ENCODE measurements at places on chromosomes 1 and 21. TPM values are rescaled to one million over a fixed set of nuclear protein-coding genes. Genes with fewer than 3 reads are reported as not detected.
A peak's percentile ranks its signal among the peaks of the same experiment; 100 is the strongest.

GRCh38 chr1:223330466-223330865 lies 33.5 kb downstream of the SUSD4 start:
- DNase-seq: no peak

- peak; percentile 70 for DNase-seq
These were observed 9.3 kb downstream of the MAP3K6 start for GRCh38 chr1:27357281-27358037.

DNA sequence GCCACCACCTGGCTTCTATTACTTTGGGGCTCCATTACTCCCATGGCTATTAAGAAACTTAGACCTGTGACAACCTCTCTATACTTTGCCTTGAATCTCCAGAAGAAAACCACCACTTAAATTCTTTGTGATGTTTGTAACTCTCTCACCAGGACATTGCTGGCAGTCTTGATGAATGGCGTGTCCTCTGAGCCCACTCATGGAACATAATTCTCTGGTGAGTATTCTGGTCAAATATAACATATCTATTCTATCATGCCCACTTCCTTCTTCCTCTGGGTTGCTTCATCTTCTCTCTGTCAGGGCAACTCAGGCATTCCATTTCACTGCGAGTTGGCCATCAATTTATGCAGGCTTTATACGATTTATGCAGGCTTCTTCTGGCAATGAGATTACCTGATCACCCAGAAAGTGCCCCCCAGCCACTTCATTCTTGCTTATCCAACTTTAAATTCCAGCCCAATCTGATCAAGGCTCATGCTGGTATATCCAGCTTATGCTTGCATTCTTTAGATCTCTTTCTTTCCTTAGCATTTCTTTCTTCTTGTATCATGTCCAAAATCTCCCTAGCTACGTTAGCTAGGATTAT lies 112.0 kb upstream of the CHRM3 start:
- DNase-seq: no peak

DNA sequence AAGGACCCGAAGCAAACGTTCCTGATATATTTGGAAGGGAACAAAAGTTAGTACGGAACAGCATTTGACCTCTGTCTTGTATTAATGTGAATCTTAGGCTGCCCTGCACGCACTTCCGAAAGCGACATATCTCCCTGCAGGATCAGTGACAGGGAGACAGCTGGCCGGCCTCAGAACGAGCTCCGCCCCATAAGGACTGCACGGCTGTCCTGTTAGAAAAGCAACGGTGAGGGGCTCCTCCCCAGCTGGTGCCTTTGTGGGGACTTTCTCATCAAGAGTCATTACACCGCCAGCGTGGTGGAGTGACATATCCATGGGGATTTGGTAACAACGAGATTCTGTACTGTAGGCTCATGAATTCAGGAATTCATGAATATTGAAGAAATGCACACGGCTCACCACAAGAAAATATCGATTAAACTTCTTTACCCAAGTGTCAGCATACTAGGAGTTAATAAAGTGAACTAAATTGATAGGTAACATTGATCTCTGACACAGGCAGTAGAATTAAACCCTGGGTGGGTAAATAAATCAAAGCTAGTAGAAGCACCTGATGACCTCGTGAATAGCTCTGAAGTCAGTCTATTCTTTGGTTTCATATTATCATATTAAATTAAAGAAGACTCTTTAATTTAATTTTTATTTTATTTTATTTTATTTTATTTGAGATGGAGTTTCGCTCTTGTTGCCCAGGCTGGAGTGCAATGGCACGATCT lies 8.1 kb upstream of the GREM2 start:
- peak; percentile 72 for DNase-seq

DNA sequence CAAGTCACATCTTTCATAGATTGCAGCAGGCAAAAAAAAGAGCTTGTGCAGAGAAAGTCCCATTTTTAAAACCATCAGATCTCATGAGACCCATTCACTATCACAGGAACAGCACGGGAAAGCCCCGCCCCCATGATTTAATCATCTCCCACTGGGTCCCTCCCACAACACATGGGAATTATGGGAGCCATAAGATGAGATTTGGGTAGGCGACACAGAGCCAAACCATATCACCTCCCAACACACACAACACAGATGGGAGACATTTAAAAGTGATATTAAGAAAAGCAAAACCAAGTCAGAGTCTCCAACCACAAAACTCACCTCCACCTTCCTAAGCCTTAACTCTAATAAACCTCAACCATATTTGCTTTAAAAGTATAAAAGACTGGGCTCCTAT lies 61.5 kb upstream of the TIAM1 start:
- DNase-seq: no peak

MFAP2 gene
- total RNA-seq: 24.1 TPM

DNA sequence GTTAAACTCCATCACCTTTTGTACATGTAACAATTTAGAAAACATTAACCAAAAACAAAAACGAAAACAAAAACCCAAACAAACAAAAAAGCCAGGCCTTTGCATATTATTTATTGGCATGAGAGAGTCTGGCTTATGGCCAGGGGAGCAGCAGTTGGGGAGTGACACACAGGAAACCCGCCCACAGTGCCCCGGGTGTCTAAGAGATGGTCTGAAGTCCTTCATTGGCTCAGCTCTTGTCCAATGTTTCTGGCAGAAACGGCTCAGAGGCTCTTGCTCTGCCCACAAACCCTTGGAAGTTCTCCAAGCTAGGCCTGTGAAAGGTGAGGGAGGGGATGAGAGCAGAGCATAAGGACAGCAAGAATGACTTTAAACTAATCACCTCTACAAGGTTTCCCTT lies 131.5 kb downstream of the CNIH3 start:
- DNase-seq: peak; percentile 41

GRCh38 chr1:66618390-66618789 lies 84.4 kb downstream of the SGIP1 start:
- DNase-seq: no peak

DNA sequence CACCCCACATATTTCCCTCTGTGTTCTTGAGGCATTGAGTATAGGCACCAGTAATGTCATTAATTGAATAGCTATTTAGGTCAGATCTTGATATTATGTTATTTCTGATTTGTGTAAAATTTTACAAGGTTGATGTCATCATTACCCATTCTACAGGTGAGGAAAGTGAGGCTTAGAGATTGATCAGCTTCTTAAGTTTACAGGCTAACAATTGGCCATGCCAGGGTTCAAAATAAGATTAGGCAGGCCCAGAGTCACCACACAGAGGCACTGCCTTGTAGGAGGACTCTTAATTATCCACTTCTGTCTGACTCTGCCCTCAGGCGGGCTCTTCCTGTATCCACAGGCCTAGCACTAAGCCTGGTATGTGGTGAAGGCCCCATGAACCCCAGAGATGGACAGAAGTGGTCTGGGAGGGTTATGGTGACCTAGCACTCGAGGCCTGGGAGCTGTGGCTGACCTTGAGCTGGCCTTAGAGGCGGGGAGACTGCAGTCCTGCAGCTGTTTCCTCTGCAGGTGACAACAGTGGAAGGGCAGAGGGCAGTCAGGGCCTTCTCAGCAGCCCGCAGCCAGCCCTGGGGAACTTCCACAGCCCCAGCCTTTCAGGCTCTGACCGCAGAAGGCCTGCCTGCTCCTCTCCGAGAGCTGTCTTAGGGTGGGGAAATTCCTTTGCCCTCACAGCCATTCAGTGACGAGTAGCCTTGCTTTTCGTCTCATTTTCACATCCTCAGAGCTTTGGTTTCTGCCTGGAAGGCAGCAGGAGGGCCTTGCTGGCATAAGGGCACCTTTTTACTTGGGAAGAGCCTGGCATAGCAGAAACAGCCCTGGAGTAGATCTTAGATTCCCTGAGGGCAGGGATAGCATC lies 12.2 kb downstream of the ZDHHC18 start:
- DNase-seq: no peak

- DNase-seq: peak; percentile 20
These were observed 19.1 kb upstream of the NCF2 start for GRCh38 chr1:183609313-183609712.

- no peak for DNase-seq
These were observed 141.0 kb downstream of the PBX1 start for GRCh38 chr1:164699815-164700491.

DNA sequence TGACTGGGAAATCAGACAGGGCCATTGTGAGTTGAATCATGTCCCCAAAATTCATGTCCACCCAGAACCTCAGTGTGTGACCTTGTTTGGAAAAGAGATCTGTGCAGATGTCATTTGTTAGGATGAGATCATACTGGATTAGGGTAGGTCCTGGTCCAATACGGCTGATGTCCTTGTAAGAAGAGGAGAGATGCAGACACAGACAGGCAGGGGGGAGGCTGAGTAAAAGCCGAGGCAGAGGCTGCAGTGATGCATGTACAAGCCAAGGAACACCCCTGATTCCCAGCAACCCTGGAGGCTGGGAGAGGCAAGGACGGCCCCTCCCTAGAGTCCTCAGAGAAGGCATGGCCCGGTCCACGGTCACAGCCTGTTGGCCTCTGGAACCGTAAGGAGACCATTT lies 15.9 kb upstream of the NPPB start:
- no peak for DNase-seq

PYCR2 gene
- 46.0 TPM for total RNA-seq

SV2A gene
- total RNA-seq: 17.4 TPM

GRCh38 chr1:68745011-68745410 lies 248.1 kb upstream of the DEPDC1 start:
- DNase-seq: no peak

- DNase-seq: no peak
These were observed 346.1 kb downstream of the OMA1 start for GRCh38 chr1:58200437-58200836.

GRCh38 chr1:224203243-224204016 lies 20.4 kb downstream of the DEGS1 start:
- DNase-seq: peak; percentile 67

DNA sequence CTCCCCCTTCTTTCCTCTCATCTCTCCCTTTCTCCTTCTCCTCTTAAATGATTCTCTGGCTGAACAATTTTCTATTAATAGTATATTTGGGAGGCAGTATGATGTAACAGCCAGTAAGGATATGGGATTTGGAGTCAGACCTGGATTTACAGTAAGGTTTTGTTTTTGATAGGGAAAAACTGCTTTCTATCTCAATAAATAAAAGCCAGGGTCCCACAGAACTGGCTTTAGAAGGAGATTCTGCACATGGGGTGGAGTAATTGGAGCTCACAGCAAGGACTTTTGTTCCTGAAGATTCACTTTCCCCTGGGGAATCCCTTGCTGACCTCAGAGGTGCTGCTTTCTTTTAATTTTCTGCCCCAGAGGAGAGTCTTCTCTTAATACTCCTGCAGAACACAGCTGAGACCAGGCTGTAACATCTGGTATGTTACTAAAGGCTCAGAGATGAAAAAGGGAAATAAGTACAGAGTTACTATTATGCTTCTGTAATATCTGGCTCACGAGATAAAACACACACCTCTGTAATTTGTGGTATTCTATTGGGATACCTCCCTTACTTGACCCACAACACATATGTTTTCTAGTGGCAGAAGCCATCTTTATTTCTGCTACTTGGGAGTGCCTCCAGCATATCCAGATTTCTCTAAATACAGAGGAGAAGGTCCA lies 13.4 kb downstream of the EPB41 start:
- peak; percentile 63 for DNase-seq

PEAR1 gene
- total RNA-seq: not detected

GRCh38 chr1:70947835-70948234 lies 99.8 kb downstream of the PTGER3 start:
- DNase-seq: no peak

- DNase-seq: no peak
These were observed 18.4 kb downstream of the CAPZA1 start for GRCh38 chr1:112638110-112638428.

TRIM58 gene
- not detected for total RNA-seq

GRCh38 chr1:56780128-56780750 lies 39.0 kb downstream of the FYB2 start:
- no peak for DNase-seq

GRCh38 chr1:230867903-230868735 lies at the start of gene C1orf198:
Gene C1orf198 (minus strand): TSS chr1:230868521. CDS start chr1:230868512, 9 bp downstream.
- DNase-seq: peak; percentile 78

PLCH2 gene
- total RNA-seq: 0.56 TPM

DNA sequence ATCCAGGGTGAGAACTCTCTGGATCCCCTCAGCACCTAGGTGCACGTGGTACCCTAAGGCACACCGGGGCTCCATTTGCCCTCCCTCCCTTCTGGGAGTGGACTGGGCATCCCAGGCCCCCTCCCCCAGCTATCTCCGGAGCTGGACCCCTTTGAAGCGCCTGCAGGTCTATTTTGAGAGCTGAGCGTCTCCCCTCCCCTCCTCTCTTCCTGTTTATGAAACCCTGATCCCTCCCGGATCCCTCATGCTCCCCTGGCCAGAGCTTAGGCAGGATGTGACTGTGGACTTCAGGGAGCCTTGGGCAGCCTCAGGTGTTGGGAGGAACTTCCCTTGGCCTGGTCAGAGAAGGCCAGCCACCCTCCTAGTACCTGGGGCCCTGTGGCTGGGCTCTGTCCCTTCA lies 10.2 kb downstream of the RPS6KA1 start:
- DNase-seq: no peak

- DNase-seq: no peak
These were observed 166.3 kb downstream of the BARHL2 start for GRCh38 chr1:90550626-90551406.

DNA sequence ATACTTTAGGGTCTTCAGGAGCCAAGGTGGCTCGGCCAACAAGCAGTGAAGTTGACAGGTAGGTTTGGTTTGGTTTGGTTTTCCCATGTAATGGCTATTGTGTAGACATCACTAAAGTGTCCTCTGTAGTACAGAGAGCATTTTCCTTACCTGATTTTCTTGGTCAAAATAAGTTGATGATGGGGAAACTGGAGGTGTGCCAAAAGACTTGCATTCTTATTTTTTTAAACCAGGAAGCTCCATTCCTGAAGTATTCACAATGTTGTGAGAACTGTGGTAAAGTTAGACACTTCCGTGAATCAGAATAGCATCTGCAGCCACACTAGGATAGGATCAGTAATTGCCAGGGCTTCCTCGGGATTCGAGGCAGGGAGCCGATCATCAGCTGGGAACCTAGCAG lies 2.9 kb downstream of the ZBTB37 start:
- DNase-seq: no peak

DNA sequence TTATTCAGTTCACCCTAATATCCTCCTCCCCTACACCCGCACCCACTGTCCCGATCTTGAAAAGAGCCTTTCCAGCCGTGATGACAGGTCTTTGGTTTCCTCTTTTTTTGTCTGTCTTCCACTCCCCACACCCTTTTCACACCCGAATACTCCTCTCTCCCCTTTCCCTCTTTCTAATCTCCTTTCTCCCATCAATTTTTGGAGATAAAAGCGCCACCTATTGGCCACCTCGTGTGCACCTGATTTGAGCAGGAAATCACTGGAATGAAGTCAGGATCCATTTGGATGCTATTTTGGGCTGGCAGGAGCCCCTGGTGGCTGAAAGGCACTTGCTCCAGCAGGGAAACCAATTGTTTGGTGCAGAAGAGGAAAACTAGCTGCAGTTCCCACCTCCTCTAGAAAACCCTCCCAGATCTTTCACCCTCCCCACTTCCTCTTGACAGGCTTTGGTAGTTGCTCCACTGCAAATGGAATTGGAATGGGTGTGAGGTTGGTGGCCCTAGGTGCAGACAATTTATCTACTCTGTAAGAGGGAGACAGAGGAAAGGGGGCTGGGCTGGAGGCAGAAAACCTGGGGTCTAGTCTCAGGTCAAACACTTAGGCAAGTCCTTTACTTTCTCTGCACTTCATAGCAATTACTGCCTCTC lies 8.4 kb downstream of the FOXE3 start:
- DNase-seq: peak; percentile 70
